ENCODE measurements at places on chromosomes 6 and 20. TPM values are rescaled to one million over a fixed set of nuclear protein-coding genes. Genes with fewer than 3 reads are reported as not detected.

The CRISP3 gene
- total RNA-seq: not detected

The PDYN gene
- total RNA-seq: not detected

The MOXD1 gene
- not detected for total RNA-seq

The TRAPPC3L gene
- total RNA-seq: not detected

The DPPA5 gene
- total RNA-seq: not detected

The HLA-DRA gene
- total RNA-seq: 6.0 TPM

The PBOV1 gene
- not detected for total RNA-seq

The BPIFB4 gene
- not detected for total RNA-seq

The XKR7 gene
- not detected for total RNA-seq

GRCh38 chr6:21732731-21733130, 139.2 kb downstream of the SOX4 start:
- DNase-seq: no peak

GRCh38 chr20:3658019-3658715, 5.0 kb downstream of the GFRA4 start:
- DNase-seq: no peak

- DNase-seq: no peak
These were observed 11.3 kb downstream of the ARHGAP40 start for GRCh38 chr20:38612751-38613515.

- no peak for DNase-seq
These were observed 45.9 kb downstream of the RIPOR3 start for GRCh38 chr20:50645253-50646068.

GRCh38 chr20:61575151-61575937, 323.3 kb downstream of the CDH4 start:
- no peak for DNase-seq

- no peak for DNase-seq
These were observed 8.3 kb downstream of the NT5E start for GRCh38 chr6:85458184-85458583.

DNA sequence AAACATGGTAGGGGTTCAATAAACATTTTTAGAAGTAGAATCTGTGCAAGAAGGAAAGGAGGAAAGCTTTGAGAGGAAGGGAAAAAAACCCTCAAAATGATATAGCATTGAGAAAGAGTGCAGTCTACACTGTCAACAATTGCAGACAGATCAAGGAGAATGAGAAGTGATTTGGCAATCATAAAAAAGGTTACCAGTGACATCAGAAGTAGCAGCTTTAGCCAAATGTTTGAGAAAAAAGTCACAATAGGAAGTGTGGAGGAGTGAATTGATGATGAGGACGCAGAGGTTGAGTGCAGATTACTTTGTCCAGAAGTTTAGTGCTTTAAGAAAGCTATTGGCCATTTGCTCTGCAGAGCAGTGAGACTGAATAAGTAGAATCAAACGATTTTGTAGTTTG, 155.0 kb downstream of the GJA1 start:
- DNase-seq: no peak

GRCh38 chr20:2476742-2477615, 6.4 kb upstream of the SNRPB start:
- no peak for DNase-seq

- DNase-seq: no peak
These were observed 307 bp downstream of the RANBP9 start for GRCh38 chr6:13711324-13711732.

DNA sequence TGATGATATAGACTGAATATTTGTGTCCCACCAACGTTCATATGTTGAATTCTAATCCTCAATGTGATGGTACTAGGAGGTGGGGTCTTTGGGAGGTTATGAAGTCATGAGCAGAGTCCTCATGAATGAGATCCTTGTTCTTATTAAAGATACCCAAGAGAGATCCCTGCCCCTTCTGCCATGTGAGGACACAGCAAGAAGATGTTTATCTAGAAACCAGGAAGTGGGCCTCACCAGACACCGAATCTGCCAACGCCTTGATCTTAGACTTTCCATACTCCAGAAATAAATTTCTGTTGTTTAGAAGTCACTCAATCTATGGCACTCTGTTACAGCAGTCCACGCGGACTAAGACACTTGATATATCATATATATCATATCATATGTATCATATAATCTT, 67.7 kb upstream of the GCM1 start:
- no peak for DNase-seq

GRCh38 chr20:54306985-54307710, 99.3 kb downstream of the PFDN4 start:
- DNase-seq: no peak

DNA sequence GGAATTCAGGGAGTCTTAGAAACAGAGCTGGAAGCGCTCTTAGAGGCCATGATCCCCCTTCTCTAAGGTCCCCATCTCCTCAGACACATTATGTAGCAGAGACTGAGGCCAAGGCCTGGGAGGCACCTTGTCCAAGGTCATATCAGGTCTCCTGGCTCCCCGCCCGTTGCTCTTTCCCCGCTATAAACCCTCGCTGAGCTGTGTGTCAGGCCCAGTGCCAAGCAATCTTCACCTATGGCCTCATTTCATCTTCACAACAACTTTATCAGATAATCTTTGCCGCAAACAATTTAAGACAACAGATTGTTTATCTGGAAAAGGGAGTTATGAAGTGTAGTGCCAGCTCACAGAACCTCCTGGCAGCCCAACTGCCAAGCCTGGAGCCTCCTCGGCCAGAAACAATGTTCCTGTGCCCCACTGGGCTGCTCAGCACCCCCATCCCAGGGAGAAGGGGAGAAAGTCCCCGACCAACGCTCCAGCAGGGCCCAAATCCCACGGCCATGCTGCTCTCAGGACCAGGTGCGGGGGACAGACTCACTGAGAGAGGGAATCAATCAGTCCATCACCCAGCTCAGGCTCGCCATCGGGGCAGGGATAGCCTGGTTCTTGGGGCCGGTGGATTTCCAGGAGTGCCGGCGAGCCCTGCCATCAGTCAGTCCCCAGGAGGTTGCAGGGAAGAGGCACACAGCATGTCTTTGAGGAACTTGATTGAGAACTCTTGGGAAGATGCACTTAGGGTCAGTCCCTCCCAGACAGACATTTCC, 16.9 kb upstream of the FANCE start:
- no peak for DNase-seq

DNA sequence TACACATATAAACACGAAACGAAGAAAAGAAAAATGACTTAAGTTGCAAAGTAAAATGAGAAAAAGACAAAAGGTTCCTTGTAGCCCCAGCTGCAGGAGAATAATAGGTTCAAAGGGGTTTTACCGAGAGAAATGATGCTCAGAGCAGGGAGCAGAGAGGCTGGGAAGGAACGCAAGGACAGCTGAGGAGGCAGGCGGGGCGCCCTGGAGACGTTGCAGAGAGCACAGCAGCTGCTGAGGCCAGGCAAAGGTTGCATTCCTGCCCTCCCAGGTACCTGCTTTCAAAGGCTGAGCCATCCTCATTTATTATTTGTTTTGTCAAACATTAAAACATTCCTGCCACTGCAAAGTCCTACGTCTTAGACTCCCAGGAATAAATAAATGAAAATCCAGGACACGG, 16.2 kb upstream of the VAPB start:
- no peak for DNase-seq

- no peak for DNase-seq
These were observed 18.4 kb downstream of the TIAM2 start for GRCh38 chr6:155013457-155013876.

DNA sequence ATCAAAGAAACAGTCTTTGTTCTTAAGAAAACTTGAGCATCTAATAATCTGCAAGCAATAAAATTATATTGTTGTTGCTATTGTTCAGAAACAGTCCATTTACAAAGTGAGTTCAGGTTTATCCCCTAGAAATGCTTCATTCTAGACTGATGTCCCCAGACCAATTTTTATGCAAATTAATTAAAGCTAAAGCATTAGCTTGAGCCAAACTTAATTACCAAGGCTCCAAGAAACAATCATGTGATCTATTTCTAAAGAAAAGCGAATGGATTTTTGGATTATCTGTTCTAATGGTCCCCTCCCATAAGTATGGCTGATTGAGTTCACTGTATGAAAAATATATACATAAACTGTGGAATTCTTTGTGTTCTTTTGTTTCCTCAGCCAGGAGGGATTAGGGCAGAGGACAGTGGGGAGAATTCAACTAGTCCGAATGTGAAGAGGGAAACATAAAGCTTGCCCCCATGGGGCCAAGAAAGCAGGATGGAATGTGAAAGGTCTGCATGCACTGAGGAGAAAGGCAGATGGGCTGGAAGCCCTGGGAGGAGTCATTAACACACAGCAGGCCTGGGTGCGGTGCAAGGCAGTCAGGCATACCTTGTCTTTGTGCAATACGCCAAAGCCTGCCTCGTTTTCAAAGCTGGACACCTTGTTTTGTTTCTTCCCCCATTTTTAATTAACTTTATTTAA, 597.1 kb downstream of the KIF16B start:
- DNase-seq: no peak

- no peak for DNase-seq
These were observed 32.6 kb upstream of the TULP4 start for GRCh38 chr6:158279615-158280014.

DNA sequence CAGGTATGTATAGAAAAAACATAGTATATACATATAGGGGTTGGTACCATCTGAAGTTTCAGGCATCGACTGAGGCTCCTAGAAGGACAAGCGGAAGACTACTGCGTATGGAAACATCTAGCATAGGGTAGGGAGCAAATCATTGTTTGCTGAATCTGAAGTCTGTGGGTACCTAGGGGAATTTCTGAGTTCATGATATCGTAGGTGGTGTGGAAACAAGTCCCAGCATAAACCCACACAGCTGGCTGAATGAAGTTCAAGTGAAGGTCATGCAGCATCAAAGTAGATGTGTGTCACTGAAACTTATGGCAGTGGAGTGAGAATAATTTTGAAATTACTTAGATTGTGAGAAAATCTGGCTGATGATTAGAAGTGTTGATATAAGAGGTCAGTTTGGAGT, 39.4 kb downstream of the MAP7 start:
- DNase-seq: peak; percentile 51

DNA sequence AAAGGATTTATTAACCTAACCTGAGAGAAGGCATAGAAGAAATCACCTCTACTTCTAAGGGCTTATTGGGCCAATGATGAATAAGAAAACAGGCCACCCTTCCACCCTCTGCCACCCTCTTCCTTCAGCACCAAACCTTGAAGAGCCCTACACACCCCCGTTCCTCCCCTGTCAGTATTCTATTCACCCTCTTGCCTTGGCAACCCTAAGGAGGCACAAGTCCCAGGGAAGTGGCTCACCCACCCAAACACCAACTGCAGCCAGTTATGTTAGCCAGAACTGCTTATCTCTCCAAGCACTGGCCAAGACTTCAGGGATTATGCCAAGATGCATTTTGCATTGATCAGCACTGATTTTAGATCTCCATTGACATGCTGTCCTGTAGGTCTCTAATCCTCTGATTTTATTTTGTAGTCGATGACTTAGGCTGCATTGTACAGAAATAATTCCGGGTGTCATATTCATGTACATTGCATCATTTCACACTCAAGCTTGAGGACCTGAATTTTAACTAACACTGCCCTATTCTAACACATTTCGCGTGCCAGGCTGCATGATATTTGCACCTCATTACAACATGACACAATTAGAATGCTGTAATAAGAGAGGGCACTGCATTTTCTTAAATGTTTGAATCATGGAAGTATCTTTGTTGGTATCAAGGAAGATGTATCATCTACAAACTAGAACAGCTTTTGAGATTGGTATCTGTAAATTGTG, 15.7 kb downstream of the CNKSR3 start:
- no peak for DNase-seq

All from activated CD4-positive, alpha-beta T cell treated with anti-CD3 and anti-CD28 coated beads for 36 hours (primary cell).